T-cell (primary cell): ENCODE measurements at places on chromosomes 3 and 15.

- no peak overlapping the region for H3K4me3 ChIP-seq
- H3K36me3 ChIP-seq, result no peaks in the 10 kb centered on the region
- DNase-seq, result no peak
- no peak overlapping the region for H3K27ac ChIP-seq
- H3K4me1 ChIP-seq, result no peaks in the 10 kb centered on the region
These were observed 29.8 kb upstream of the CMTM6 start for GRCh38 chr3:32532434-32532833.

GRCh38 chr3:52515192-52515591, 18.5 kb downstream of the NT5DC2 start:
- no peaks in the 10 kb centered on the region for H3K36me3 ChIP-seq
- no peak for DNase-seq
- no peaks in the 10 kb centered on the region for H3K27me3 ChIP-seq
- H3K4me1 ChIP-seq, result no peaks in the 10 kb centered on the region

- no peaks in the 10 kb centered on the region for H3K4me1 ChIP-seq
- H3K4me3 ChIP-seq, result no peak overlapping the region
- no peak overlapping the region for H3K27ac ChIP-seq
- no peaks in the 10 kb centered on the region for H3K27me3 ChIP-seq
These were observed 73.4 kb downstream of the HMCES start for GRCh38 chr3:129352045-129352444.

DNA sequence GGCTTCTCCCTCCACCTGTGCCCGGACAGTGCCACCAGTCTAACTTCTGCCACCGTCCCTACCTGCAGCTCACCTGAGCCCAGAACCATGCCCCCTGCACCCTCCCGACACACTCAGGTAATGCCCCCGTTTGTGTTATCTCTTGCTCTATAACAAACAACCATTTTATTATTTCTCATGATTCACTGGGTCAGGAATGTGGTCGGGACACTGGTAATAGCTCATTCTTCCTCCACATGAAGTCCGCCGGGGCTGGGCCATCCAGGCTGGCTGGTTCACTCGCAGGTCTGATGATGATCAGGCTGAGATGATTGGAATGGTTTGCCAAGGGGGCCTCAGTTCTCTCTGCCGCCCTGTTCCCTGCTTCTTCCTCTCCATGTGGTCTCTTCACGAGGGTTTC, 20.3 kb upstream of the NR2E3 start:
- no peak overlapping the region for H3K27ac ChIP-seq
- DNase-seq, result no peak
- no peak overlapping the region for H3K4me3 ChIP-seq

DNA sequence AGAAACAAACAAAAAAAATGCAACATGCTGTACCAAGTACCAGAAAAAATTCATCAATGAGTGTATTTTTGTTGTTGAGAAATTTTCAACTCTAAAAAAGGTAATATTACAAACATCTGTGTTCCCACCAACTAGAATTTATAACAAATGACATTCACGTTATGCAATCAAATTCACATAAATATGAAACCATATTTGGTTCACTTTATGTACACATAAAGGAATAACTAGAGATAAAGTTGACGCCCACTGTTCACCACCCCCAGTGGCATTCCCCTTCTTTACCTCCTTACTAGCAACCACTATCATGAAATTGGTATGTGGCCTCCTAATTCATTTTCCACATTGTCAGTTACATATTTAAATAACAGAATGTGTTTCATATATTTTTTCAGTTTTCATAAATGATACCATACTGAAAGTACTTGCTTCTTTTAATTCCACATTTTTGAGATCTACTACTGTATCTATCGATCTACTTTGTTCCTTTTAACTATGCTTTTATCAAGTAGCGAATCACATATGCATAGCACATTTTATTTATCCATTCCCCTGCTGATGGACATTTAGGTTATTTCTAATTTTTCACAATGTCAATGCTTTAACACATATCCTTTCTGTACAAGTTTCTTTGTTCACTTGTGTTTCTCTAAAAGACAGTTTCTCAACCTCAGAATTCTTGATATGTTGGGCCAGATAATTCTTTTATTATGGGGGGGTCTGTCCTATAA, 34.5 kb downstream of the TBC1D5 start:
- no peaks in the 10 kb centered on the region for H3K4me1 ChIP-seq
- H3K27ac ChIP-seq, result no peak overlapping the region
- DNase-seq, result no peak

GRCh38 chr3:23435318-23435717, 232.2 kb downstream of the UBE2E2 start:
- H3K4me3 ChIP-seq, result no peak overlapping the region
- H3K4me1 ChIP-seq, result peaks cover 5% of the 10 kb centered on the region
- no peak overlapping the region for H3K27ac ChIP-seq
- no peaks in the 10 kb centered on the region for H3K27me3 ChIP-seq
- DNase-seq, result no peak

GRCh38 chr3:183980403-183980802, 37.3 kb downstream of the ABCC5 start:
- no peak overlapping the region for H3K27ac ChIP-seq
- no peaks in the 10 kb centered on the region for H3K4me1 ChIP-seq
- DNase-seq, result no peak
- no peak overlapping the region for H3K4me3 ChIP-seq

DNA sequence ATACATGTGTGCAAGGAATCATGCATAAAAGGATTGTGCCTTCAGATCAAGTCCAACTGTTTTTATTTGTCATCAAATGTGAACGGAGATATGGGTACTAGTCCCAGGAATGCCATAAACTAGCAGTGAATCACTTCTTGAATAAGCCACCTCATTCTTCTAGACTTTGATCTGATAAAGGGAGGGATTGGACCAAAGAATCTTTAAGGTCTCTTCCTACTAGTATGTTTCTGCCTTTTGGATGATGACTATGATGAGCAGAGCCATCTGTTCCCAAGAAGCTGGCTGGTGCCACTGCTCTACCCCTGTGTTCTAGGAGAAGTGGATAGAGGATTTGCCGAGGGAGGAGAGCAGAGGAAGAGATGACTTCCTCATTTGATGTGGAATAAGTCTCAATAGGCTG, 28.8 kb upstream of the UACA start:
- H3K4me3 ChIP-seq, result no peak overlapping the region
- DNase-seq, result no peak
- no peak overlapping the region for H3K27ac ChIP-seq
- H3K4me1 ChIP-seq, result no peaks in the 10 kb centered on the region
- H3K27me3 ChIP-seq, result no peaks in the 10 kb centered on the region

- H3K36me3 ChIP-seq, result no peaks in the 10 kb centered on the region
- H3K27ac ChIP-seq, result no peak overlapping the region
- no peak for DNase-seq
These were observed 67.1 kb downstream of the MB21D2 start for GRCh38 chr3:192850451-192850981.

- H3K27me3 ChIP-seq, result no peaks in the 10 kb centered on the region
- H3K4me3 ChIP-seq, result no peak overlapping the region
- H3K4me1 ChIP-seq, result no peaks in the 10 kb centered on the region
- no peak overlapping the region for H3K27ac ChIP-seq
- DNase-seq, result no peak
These were observed 146.1 kb upstream of the KBTBD8 start for GRCh38 chr3:66851894-66852613.

- DNase-seq, result no peak
- no peaks in the 10 kb centered on the region for H3K27me3 ChIP-seq
- H3K27ac ChIP-seq, result no peak overlapping the region
- H3K4me1 ChIP-seq, result no peaks in the 10 kb centered on the region
These were observed 12.8 kb upstream of the BNIP2 start for GRCh38 chr15:59701880-59702279.

DNA sequence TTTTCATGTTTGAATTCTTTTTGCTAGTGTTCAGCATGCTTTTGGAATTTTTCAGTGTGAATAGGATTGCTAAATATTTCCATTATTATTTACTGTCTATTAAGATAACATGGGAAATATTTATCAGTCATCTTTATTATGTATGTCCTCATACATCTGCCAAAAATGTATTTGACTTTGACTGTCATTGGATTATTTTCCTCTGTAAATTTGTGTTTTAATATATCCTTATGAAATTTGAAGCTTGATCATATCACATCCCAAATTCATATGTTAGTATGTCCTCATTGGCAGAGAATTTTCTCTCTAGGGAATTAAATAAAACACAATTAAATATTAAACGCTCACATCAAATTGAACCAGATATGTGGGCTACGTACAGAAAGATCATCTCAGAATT, 32.3 kb upstream of the TRPC1 start:
- DNase-seq, result no peak
- no peak overlapping the region for H3K4me3 ChIP-seq
- H3K4me1 ChIP-seq, result no peaks in the 10 kb centered on the region
- no peaks in the 10 kb centered on the region for H3K27me3 ChIP-seq

GRCh38 chr15:58163985-58164384, 25.8 kb downstream of the AQP9 start:
- no peaks in the 10 kb centered on the region for H3K4me1 ChIP-seq
- H3K27me3 ChIP-seq, result peaks cover 7% of the 10 kb centered on the region
- no peaks in the 10 kb centered on the region for H3K36me3 ChIP-seq
- no peak overlapping the region for H3K4me3 ChIP-seq
- no peak overlapping the region for H3K27ac ChIP-seq

- no peaks in the 10 kb centered on the region for H3K36me3 ChIP-seq
- no peak overlapping the region for H3K27ac ChIP-seq
- peaks cover 2% of the 10 kb centered on the region for H3K4me1 ChIP-seq
- no peak for DNase-seq
- no peak overlapping the region for H3K4me3 ChIP-seq
These were observed 73.0 kb downstream of the TFRC start for GRCh38 chr3:196008929-196009328.

DNA sequence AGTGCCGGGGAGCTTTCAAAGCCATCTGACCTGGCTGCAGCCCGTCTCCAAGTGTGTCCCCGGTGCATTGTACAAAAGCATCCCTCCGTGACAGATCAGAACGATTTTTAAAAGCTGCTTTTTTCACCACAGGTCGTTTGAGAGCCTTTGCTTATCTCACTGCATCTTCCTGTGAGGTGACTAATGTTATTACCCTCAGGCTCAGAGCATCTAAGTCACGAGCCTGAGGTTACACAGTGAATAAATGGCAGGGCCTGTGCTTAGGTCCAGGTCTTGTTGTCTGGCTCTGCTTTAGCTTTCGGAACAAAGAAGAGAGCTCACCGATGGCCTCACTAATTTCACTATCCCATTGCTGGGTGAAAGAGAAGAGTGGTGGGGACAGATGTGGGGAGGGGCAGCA, 83.3 kb downstream of the SEC22A start:
- no peaks in the 10 kb centered on the region for H3K27me3 ChIP-seq
- H3K4me1 ChIP-seq, result no peaks in the 10 kb centered on the region
- H3K4me3 ChIP-seq, result no peak overlapping the region
- no peak overlapping the region for H3K27ac ChIP-seq
- H3K36me3 ChIP-seq, result no peaks in the 10 kb centered on the region

DNA sequence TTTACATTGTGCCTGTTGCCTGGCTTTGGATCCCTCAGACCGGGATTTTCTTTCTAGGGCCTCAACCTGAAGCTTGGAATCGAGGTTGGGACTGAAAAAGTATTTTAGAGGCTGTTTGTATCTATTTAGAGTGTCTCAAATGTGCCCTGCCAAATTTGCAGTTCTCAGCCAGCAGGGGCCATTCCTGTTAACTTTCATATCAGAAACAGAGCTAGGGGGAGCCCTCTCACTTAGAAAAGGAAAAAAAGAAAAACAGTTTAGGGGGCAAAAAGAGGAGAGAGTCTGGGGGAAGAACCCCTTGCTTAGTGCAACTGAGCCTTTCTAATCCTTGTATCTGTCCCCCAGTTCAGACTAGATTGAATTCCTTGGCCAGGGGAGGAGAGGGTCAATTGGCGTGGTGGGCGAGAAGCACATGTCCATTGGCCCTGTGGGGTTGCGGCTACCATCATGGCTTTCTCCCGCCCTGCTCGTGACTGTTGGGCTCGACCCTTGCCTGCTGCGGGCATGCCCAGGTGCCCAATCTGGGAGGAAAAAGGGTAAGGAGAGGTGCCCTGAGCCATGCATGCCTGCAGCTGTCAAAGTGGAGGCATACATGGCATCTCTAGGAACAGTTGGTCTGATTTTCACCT, 101.6 kb downstream of the CFAP44 start:
- H3K4me1 ChIP-seq, result no peaks in the 10 kb centered on the region
- DNase-seq, result no peak
- H3K27me3 ChIP-seq, result no peaks in the 10 kb centered on the region
- H3K36me3 ChIP-seq, result no peaks in the 10 kb centered on the region
- no peak overlapping the region for H3K4me3 ChIP-seq
- no peak overlapping the region for H3K27ac ChIP-seq

DNA sequence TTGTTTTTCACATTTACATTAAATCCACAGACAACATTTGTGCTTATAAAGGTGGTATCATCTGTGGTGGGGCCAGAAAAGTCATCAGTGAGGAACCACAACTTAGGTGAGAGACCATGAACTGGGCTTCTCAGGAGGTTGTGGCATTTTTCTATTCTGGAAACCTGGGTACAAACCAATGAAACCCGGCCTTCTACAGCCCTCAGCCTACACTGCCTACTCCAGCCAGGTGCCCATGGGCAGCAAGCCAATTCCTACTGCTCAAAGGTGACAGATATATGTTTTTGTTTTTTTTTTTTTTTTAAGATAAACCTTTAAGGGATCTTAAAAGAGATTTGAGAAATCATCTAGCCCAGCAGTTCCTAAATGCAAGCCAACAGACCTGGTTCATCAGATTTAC, 20.3 kb downstream of the SPG21 start:
- H3K4me1 ChIP-seq, result no peaks in the 10 kb centered on the region
- no peak overlapping the region for H3K27ac ChIP-seq
- peaks cover 57% of the 10 kb centered on the region for H3K36me3 ChIP-seq
- H3K27me3 ChIP-seq, result no peaks in the 10 kb centered on the region
- H3K4me3 ChIP-seq, result no peak overlapping the region

DNA sequence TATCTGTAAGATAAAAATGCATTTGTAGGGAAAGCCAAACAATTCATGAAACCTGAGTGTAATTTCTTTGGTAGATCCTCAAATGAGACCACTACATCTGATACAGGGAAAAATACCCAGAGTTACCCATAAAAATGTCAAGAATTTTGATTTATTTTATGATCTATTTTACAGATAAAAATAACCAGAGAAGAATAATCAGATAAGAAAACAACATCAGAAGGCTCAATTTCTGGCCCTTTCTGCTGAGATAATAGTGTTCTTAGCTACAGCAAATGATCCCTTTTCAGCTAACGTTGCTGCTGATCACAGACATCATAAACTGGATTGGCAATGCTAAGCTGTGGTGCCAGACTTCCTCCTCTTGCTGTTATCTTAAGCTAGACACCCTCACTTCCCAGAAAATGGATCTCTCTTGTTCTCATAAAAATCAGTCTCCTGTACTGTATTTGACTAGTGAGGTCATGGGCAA, 21.3 kb upstream of the TMEM108 start:
- no peak for DNase-seq
- H3K27me3 ChIP-seq, result peaks cover 3% of the 10 kb centered on the region
- H3K4me1 ChIP-seq, result no peaks in the 10 kb centered on the region
- no peak overlapping the region for H3K4me3 ChIP-seq

DNA sequence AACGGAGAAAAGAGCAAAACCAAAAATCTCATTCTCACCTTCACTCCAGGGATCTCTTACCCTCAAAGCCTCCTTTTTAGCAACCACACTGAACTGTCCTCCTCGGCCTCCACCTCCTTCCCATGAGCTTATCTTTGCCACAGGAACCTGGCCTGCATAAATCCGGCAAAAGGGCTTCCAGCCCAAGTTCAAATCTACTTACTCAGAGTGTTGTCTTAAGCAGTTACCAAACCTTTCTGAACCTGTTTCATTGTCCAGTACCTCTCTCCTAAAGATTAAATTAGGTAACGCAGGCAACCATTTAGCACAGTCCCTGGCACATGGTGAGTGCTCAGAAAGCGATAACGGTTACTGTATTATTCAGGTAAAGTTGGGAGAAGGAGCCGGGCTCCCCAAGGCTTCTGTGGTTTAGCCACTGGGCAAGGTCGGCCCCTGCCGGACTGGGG, 777 bp downstream of the CIB1 start:
- H3K4me1 ChIP-seq, result peaks cover 32% of the 10 kb centered on the region
- H3K4me3 ChIP-seq, result peak overlapping the region; percentile 88
- no peak for DNase-seq
- peak overlapping the region; percentile 92 for H3K27ac ChIP-seq
- peaks cover 34% of the 10 kb centered on the region for H3K36me3 ChIP-seq
